ENCODE measurements at places on chromosomes 7 and 10.

DNA sequence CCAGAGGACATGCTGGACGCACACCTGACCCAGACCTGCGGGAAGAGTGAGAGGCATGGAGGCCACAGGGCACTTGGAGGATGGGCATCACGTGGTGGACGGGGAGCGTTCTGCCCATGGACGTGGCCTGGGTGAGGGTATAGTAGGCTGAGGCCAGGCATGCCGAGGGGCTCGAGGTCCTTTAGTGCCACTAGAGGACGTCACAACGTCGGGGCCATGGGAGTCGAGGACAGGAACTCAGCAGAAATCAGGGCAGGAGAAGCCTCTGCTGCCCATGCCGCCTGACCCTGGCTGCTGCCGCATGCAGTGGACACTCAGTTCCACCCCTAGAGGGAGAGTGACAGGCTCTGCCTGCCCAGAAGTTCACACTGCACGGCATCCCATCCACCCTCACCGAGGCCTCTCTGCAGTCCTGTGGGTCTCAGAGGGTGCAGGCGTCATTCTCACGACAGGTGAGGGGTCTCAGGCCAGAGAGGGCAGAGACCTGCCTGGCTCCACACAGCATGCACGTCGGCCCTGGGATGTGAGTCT lies 198.7 kb downstream of the ADARB2 start:
- DNase-seq: no peak

DNA sequence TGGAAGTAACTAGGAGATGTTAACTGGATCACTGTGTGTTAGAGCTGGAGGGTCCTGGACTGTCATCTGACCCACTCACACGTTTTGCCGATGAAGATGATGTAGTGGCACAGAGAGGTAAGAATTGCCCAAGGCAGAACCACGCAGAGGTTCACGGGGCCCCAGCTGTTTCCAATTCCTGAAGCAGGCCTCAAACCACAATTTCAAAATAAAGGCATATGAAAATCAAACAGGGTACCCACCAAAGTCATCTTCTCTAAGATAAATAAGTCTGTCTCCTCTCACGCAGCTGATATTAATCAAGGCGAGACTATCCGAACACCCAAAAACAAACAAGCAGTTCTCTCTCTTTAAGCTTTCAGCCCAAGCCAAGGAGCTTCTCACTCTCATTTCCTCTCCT lies 113.3 kb upstream of the JCAD start:
- DNase-seq: no peak

DNA sequence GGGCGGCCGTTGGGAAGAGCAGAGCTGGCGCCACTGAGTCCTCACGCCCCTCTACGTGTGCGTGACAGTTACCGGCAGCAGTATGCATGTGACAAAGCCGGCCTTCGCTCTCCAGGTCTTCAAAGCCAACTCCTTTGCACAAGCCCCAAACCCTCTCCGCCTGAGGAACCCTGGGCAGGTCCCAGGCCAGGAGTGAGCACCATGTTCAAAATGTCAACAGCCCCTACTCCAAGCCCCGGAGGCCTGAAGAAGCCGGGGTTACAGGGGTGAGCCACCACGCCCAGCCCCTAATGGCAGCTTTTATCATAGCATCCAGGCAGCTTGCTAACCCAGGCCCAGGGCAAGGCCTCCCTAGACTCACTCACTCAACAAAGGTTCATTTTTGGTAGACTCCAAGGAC lies 70.8 kb downstream of the OAT start:
- peak; percentile 54 for DNase-seq

DNA sequence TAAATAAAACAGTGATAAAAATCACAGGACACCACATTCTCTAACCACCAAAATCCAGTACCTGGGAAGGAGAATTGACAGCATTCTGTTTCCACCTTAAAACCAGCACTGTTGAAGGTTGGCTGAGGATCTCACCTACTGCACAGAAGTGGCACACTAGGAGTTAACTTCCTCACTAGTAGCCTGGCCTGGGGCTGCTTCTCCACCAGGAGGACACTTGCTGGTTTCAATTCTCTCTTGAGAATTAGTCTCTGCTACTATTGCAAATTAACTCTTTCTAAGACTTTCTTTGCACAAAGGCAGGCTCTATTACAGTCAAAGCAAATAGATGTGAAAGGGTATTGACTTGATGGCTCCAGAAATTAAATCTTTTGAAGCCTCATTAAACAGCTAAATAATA lies 2.3 kb upstream of the CTTNBP2 start:
- no peak for DNase-seq

- no peak for DNase-seq
Observed at GRCh38 chr7:5533821-5534367, 110.3 kb upstream of the TNRC18 start.

DNA sequence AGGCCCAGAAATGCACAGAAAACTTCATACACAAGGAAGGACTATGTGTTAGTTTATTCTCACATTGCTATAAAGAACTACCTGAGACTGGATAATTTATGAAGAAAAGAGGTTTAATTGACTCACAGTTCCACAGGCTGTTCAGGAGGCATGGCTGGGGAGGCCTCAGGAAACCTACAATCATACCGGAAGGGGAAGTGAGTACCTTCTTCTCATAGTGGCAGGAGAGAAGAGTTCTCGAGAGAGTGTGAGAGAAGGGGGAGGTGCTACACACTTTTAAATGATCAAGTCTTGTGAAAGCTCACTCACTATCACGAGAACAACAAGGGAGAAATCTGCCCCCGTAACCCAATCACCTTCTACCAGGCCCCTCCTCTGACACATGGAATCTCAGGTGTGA lies 16.8 kb upstream of the RAMP3 start:
- no peak for DNase-seq
